Vagina (tissue), 2 donors: ENCODE measurements at places on chromosomes 6 and 20. TPM values are rescaled to one million over a fixed set of nuclear protein-coding genes. Genes with fewer than 3 reads are reported as not detected.

DNA sequence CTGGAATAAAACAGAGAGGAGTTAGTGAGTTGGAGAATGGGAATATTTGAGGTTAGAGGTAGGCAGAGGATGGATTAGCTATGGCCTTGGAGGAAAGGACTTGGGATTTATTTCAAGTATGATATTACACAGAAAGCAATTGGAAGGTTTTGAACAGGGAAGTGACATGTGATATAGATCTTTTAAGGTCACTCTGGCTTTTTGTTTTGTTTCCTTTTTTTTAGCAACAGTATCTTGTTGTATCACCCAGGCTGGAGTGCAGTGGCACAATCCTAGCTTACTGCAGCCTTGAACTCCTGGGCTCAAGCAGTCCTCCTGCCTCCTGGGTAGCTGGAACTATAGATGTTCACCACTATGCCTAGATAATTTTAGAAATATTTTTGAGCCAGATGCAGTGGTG lies 190.3 kb downstream of the UTRN start:
- H3K27me3 ChIP-seq, result no peaks in the 10 kb centered on the region
- peaks cover 38% of the 10 kb centered on the region for H3K36me3 ChIP-seq
- no peaks in the 10 kb centered on the region for H3K4me1 ChIP-seq
- no peak for DNase-seq
- no peak overlapping the region for H3K4me3 ChIP-seq

- no peak overlapping the region for H3K4me3 ChIP-seq
- H3K27me3 ChIP-seq, result no peaks in the 10 kb centered on the region
- H3K4me1 ChIP-seq, result peaks cover 21% of the 10 kb centered on the region
- DNase-seq, result no peak
- no peaks in the 10 kb centered on the region for H3K36me3 ChIP-seq
These were observed 29.8 kb upstream of the NEDD9 start for GRCh38 chr6:11262242-11262641.

DNA sequence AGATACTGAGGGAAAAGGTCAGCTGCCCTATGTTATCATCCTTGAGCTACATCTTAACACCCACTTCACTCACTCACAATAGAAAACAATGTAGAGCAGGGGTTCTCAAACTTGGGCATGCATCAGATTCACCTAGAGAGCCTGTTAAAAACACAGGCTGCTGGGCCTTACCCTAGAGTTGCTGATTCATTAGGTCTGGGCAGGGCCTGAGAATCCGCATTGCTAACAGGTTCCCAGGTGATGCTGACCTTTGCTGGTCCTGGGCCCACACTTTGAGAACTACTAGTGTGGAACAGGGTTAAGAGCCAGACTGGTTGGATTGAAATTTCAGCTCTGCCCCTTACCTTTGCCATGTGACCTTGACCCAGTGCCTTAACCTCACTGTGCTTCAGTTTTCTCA lies 25.1 kb downstream of the RSPO4 start:
- H3K27me3 ChIP-seq, result no peaks in the 10 kb centered on the region
- H3K4me1 ChIP-seq, result no peaks in the 10 kb centered on the region
- H3K36me3 ChIP-seq, result no peaks in the 10 kb centered on the region
- DNase-seq, result no peak

DNA sequence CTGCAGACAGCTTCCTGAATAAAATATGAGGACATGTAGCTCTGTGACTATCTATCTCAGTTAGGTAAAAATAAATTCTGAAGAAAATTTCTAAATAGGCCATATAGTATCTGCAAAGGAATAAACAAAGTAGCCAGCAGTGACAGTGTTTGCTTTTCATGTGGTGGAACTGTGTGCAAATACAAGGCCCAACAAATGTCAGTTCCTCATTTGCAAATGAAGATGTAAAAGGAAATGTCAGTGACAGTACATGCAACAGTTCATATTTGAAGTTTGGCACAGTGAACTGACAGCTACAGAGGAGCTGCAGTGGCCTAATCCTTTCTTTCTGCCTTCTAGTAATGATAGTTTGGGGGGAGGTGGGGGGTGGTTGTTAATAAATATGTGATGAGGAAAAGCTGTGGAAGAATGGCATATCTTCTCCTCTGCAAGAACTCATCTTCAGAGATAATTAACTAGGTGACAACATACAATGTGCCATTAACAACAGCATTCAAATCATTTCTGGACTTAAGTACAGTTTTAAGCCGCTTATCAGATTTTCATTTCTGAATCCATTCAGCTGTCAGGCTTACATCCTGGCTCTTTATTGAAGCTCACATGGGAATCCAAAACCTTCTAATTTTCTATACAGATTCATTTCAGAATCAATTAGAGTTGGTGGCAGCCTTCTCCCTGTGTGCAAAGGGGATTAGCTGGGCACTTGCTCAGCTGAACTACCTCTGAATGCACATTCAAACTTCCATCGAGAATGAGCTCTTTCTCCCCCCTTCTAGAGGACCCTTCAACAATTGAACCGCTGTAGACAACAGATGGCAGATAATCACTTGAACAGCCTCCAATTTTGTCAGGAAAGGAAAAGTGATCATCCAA lies 1059.0 kb upstream of the EPHA7 start:
- H3K27ac ChIP-seq, result no peak overlapping the region
- no peaks in the 10 kb centered on the region for H3K27me3 ChIP-seq
- H3K4me3 ChIP-seq, result no peak overlapping the region
- H3K36me3 ChIP-seq, result no peaks in the 10 kb centered on the region
- no peak for DNase-seq

DNA sequence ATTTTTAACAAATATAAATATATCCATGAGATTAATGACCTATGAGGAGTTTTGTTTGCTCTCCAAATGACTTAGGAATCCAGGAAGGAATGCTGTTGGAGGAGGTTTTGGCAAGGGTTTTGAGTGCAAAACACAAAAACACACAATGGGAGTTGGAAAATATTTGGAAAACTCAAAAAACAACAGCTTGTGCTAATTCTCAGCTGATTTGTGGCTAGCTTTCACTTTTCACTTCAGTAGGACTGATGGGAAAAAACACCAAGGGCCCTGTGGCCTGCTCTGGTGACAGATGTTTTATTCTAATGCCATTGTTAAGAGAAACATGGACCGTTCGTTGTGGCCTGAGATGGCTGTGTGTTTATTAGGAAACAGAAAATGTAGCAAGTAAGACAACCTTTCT lies 113.9 kb downstream of the ALDH8A1 start:
- H3K36me3 ChIP-seq, result no peaks in the 10 kb centered on the region
- H3K27ac ChIP-seq, result peak overlapping the region; percentile 58
- DNase-seq, result no peak
- no peak overlapping the region for H3K4me3 ChIP-seq

GRCh38 chr6:116461932-116462885 lies 1.0 kb downstream of the CALHM6 start:
- no peak for DNase-seq
- no peaks in the 10 kb centered on the region for H3K36me3 ChIP-seq
- H3K4me3 ChIP-seq, result peak overlapping the region; percentile 48
- no peaks in the 10 kb centered on the region for H3K27me3 ChIP-seq
- H3K4me1 ChIP-seq, result no peaks in the 10 kb centered on the region

- no peak overlapping the region for H3K27ac ChIP-seq
- H3K4me3 ChIP-seq, result no peak overlapping the region
- H3K27me3 ChIP-seq, result no peaks in the 10 kb centered on the region
- DNase-seq, result no peak
These were observed 13.5 kb upstream of the CD2AP start for GRCh38 chr6:47464052-47464451.

- H3K4me1 ChIP-seq, result no peaks in the 10 kb centered on the region
- H3K27me3 ChIP-seq, result no peaks in the 10 kb centered on the region
These were observed 68.4 kb downstream of the TFAP2B start for GRCh38 chr6:50887112-50887511.

- H3K4me1 ChIP-seq, result no peaks in the 10 kb centered on the region
- H3K27ac ChIP-seq, result no peak overlapping the region
- DNase-seq, result no peak
- no peak overlapping the region for H3K4me3 ChIP-seq
These were observed 100.5 kb upstream of the FOXA2 start for GRCh38 chr20:22684763-22685443.

- H3K36me3 ChIP-seq, result peaks cover 82% of the 10 kb centered on the region
- no peaks in the 10 kb centered on the region for H3K27me3 ChIP-seq
- no peak for DNase-seq
- H3K27ac ChIP-seq, result no peak overlapping the region
- H3K4me1 ChIP-seq, result peaks cover 24% of the 10 kb centered on the region
These were observed 50.0 kb downstream of the FKBP5 start for GRCh38 chr6:35638679-35639078.

GRCh38 chr20:59064214-59064722 lies 21.7 kb upstream of the PRELID3B start:
- H3K27me3 ChIP-seq, result no peaks in the 10 kb centered on the region
- peaks cover 9% of the 10 kb centered on the region for H3K4me1 ChIP-seq
- no peaks in the 10 kb centered on the region for H3K36me3 ChIP-seq
- DNase-seq, result no peak
- H3K27ac ChIP-seq, result no peak overlapping the region
- H3K4me3 ChIP-seq, result no peak overlapping the region

- H3K36me3 ChIP-seq, result no peaks in the 10 kb centered on the region
- H3K4me3 ChIP-seq, result no peak overlapping the region
- no peak for DNase-seq
- no peaks in the 10 kb centered on the region for H3K27me3 ChIP-seq
These were observed 232.8 kb downstream of the UBE3D start for GRCh38 chr6:82832811-82833210.

DNA sequence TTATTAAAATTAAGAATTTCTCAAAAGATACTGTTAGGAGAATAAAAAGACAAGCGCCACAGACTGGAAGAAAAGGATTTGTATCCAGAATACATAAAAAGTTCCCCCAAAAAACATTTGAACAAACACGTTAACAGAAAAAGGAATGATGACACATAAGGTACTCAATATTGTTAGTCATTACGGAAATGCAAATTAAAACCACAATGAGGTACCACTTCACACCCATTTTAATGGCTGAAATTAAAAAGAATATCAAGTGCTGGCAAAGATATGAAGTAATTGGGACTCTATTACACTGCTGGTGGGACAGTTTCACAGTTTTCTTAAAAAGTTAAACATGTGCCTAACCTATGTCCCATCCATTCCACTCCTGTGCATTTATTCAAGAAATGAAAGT lies 51.4 kb downstream of the HECA start:
- H3K27me3 ChIP-seq, result no peaks in the 10 kb centered on the region
- no peak overlapping the region for H3K27ac ChIP-seq
- no peak for DNase-seq
- no peaks in the 10 kb centered on the region for H3K4me1 ChIP-seq
- H3K36me3 ChIP-seq, result peaks cover 3% of the 10 kb centered on the region

- peak overlapping the region; percentile 62 for H3K4me3 ChIP-seq
- no peak for DNase-seq
- H3K4me1 ChIP-seq, result peaks cover 28% of the 10 kb centered on the region
- H3K27ac ChIP-seq, result peak overlapping the region; percentile 69
- no peaks in the 10 kb centered on the region for H3K36me3 ChIP-seq
These were observed 951 bp downstream of the FOXP4 start for GRCh38 chr6:41546866-41547798.

DNA sequence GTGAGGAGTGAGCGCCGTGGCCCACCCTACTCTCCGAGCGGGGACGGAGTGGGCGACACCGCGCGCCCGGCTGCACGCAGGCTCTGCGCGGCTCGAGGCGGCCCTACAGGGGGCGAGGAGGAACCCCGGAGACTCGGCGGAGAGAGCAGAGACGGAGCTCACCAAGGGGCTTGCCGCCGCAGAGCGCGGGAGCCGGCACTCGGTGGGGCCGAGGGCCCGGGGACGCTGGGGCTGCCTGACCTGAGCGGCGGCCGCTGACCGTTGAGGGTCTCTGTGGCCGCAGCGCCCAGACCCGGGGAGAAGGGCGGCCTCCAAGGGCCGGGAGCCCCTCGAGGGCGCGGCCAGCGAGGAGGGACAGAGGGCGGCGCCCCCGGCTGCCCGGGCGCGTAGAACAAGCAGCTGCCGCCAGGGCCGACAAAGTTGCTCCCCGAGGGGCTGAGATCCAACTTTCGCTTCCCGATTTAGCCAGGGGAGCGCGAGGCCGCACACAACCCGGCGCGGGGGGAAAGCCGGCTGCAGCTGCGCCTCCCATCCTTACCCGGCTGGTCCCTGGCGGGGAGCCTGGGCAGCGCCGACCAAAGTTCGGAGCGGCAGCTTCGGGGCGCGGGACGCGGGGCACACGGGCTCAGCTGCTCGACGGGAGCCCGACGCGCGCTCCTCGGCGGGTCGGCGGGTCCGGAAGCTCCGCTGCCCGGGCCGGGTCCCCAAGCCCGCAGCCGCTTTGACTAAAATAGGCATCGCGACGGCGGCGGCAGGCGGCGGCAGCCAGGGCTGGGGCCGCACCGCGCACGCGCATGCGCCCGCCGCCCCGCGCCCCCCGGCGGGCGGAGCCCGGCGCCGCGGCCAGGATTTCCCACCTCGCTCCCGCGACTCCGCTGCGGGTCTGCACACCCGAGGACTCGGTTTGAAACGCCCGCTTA lies 43.1 kb downstream of the POPDC3 start:
- H3K4me3 ChIP-seq, result peak overlapping the region; percentile 69
- H3K27me3 ChIP-seq, result no peaks in the 10 kb centered on the region
- DNase-seq, result no peak
- peak overlapping the region; percentile 79 for H3K27ac ChIP-seq

GRCh38 chr6:86412057-86412456 lies 525.3 kb upstream of the HTR1E start:
- DNase-seq, result no peak
- H3K27me3 ChIP-seq, result no peaks in the 10 kb centered on the region
- H3K36me3 ChIP-seq, result no peaks in the 10 kb centered on the region
- H3K27ac ChIP-seq, result no peak overlapping the region
- H3K4me1 ChIP-seq, result no peaks in the 10 kb centered on the region
- no peak overlapping the region for H3K4me3 ChIP-seq

GRCh38 chr6:139912735-139913400 lies 538.4 kb upstream of the CITED2 start:
- H3K27ac ChIP-seq, result no peak overlapping the region
- H3K4me1 ChIP-seq, result no peaks in the 10 kb centered on the region
- H3K4me3 ChIP-seq, result no peak overlapping the region

- no peaks in the 10 kb centered on the region for H3K36me3 ChIP-seq
- no peaks in the 10 kb centered on the region for H3K27me3 ChIP-seq
- H3K4me1 ChIP-seq, result peaks cover 70% of the 10 kb centered on the region
- H3K4me3 ChIP-seq, result peak overlapping the region; percentile 45
These were observed 127.9 kb upstream of the NAA20 start for GRCh38 chr20:19889011-19889953.

- H3K27me3 ChIP-seq, result no peaks in the 10 kb centered on the region
- no peak overlapping the region for H3K4me3 ChIP-seq
- H3K36me3 ChIP-seq, result no peaks in the 10 kb centered on the region
- H3K4me1 ChIP-seq, result peaks cover 14% of the 10 kb centered on the region
- no peak for DNase-seq
These were observed 17.0 kb downstream of the GMDS start for GRCh38 chr6:2228392-2228791.

Gene MAPK14
- total RNA-seq, result 71.9 TPM

Gene TXLNB
- 0.49 TPM for total RNA-seq

Gene FOXQ1
- total RNA-seq, result 6.4 TPM

Gene CST5
- total RNA-seq, result not detected

Gene BTNL2
- not detected for total RNA-seq

Gene PDYN
- total RNA-seq, result not detected

Gene CCND3
- 122 TPM for total RNA-seq

Gene HTR1B
- not detected for total RNA-seq
